Glutamatergic neuron (in vitro differentiated cells): ENCODE measurements at places on chromosomes 5 and 9.

- peaks cover 6% of the 10 kb centered on the region for H3K36me3 ChIP-seq
- H3K4me1 ChIP-seq = peaks cover 24% of the 10 kb centered on the region
- DNase-seq = no peak
- H3K27ac ChIP-seq = no peak overlapping the region
Measured at GRCh38 chr5:95901676-95902627, 59.7 kb downstream of the ELL2 start.

DNA sequence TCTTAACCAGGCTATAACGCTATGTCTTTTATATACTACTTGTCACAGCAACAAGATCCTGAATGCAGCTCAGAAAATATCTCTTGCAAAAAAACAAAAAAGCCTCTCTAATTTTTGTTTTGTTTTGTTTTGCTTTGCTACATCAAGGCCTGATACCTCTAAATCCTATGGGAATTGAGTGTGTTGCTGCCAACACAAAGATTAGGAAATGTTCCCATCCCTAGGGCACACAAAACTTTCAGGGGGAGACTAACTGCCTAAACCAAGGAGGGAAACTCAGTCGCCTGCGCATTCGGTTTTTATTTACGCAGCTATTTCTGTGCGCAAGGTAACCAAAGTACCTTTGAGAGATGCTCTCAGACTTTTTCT, 1.7 kb downstream of the SSBP2 start:
- peak overlapping the region; percentile 88 for H3K4me3 ChIP-seq
- peak overlapping the region; percentile 5 for H3K27ac ChIP-seq
- no peak for DNase-seq
- no peaks in the 10 kb centered on the region for H3K36me3 ChIP-seq
- H3K27me3 ChIP-seq = peaks cover 5% of the 10 kb centered on the region

DNA sequence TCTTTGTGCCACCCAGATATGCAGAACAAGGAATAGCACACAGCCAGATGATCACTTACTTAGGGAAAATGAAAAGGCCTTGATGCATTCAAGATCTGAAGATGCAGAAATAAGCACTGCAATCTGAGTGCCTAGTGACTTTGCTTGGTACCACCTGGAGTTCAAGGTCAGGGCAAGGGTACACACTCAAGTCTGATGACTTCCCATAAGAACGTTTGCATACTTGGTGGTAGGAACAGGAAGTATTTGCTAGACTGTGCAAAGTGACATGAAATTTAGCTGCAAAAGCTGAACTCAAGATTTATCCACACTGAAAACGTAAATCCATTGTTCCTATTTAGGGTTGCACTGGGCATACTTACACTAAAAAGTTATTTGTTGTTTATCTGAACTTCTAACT, 177.1 kb downstream of the PIK3R1 start:
- H3K36me3 ChIP-seq = no peaks in the 10 kb centered on the region
- no peak for DNase-seq
- no peak overlapping the region for H3K27ac ChIP-seq
- H3K4me1 ChIP-seq = no peaks in the 10 kb centered on the region
- no peak overlapping the region for H3K4me3 ChIP-seq
- no peaks in the 10 kb centered on the region for H3K27me3 ChIP-seq

- H3K27ac ChIP-seq = no peak overlapping the region
- no peak for DNase-seq
- peaks cover 6% of the 10 kb centered on the region for H3K27me3 ChIP-seq
- H3K36me3 ChIP-seq = no peaks in the 10 kb centered on the region
- H3K4me3 ChIP-seq = no peak overlapping the region
- H3K4me1 ChIP-seq = peaks cover 24% of the 10 kb centered on the region
Measured at GRCh38 chr5:88398316-88398715, 129.7 kb upstream of the TMEM161B start.

GRCh38 chr9:12815888-12816287, 41.1 kb downstream of the LURAP1L start:
- H3K4me1 ChIP-seq = peaks cover 38% of the 10 kb centered on the region
- H3K27ac ChIP-seq = no peak overlapping the region
- no peak overlapping the region for H3K4me3 ChIP-seq

- H3K4me1 ChIP-seq = no peaks in the 10 kb centered on the region
- H3K27me3 ChIP-seq = no peaks in the 10 kb centered on the region
- H3K4me3 ChIP-seq = no peak overlapping the region
- peaks cover 4% of the 10 kb centered on the region for H3K36me3 ChIP-seq
Measured at GRCh38 chr5:179051784-179052183, 8.4 kb upstream of the ZNF354C start.

- H3K4me1 ChIP-seq = peaks cover 2% of the 10 kb centered on the region
- no peak overlapping the region for H3K4me3 ChIP-seq
Measured at GRCh38 chr9:4842734-4843133, 50.0 kb downstream of the RCL1 start.
